ENCODE measurements at places on chromosomes 4 and X.

GRCh38 chrX:110966839-110967238, 129.2 kb upstream of the PAK3 start:
- DNase-seq, result no peak

DNA sequence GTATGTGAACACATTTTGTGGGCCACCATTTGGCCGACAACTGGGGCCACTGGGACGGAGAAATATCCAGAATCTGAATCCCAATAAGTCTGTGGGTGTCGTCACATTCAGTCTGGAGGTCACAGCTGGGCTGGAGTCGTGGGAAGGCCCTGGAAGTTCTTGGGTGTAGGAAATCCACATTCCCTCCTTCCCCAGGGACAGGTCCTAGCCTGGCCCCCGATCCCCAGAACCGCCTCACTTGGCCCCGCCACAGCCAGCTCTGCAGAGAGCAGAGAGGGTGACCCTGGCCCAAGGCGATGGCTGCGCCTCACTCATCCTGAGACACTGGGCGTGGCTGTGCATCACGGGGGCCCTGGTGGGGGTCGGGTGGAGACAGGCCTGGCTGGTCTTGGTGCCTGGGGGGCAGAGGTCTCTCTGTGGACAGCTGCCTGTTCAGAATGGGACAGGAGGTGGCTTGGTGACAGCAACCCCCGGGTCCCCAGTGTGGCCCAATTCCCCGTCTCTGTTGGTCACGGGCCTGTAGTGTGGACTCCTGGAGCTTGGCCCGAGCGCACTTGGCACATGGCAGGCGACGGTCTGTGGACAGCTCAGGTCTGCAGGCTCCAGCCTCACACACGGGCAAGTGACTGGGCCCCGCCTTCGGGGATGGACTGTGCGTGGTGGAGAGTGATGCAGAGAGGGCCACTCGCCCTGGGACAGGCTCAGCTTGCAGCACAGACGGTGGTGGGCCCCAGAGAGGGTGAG, 16.4 kb downstream of the DOK7 start:
- no peak for DNase-seq

DNA sequence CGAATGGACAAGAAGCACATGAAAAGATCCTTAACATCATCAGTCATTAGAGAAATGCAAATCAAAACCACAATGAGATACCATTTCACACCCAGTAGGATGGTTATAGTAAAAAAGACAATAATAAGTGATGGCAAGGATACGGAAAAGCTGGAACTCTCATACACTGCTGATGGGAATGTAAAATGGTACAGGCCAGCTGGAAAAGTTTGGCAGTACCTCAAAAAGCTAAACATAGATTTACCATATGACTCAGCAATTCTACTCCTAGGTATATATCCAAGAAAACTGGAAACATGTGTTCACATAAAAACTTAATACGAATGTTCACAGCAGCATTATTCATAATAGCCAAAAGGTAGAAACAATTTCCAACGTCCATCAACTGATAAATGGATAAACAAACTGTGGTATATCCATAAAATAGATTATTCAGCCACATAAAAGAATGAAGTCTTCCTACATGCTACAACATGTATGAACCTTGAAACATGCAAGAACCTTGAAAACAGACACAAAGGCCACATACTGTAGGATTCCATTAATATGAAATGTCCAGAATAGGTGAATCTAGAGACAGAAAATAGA, 11.9 kb downstream of the RPS6KA3 start:
- DNase-seq, result no peak

GRCh38 chrX:149858592-149858991, 22.4 kb upstream of the MAGEA8 start:
- no peak for DNase-seq

DNA sequence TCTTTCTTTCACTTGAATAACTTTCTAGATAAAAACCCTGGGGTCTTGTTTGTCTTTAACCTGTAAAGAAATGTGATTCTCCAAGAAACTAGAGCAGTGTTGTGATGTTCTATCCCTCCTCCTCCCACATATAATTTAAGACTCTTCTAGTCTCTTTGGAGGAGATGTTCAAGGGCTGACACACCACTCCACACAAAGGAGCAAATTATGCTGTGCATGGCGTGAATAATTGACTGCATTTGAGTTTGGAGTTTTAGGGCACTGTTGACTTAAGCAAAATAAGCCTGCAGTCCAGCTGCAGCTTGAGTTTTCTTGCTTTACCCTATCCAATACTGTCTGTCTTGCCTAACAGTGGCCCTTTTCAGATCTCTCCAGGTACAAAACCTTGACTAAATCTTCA, 119.7 kb downstream of the CHRDL1 start:
- no peak for DNase-seq

DNA sequence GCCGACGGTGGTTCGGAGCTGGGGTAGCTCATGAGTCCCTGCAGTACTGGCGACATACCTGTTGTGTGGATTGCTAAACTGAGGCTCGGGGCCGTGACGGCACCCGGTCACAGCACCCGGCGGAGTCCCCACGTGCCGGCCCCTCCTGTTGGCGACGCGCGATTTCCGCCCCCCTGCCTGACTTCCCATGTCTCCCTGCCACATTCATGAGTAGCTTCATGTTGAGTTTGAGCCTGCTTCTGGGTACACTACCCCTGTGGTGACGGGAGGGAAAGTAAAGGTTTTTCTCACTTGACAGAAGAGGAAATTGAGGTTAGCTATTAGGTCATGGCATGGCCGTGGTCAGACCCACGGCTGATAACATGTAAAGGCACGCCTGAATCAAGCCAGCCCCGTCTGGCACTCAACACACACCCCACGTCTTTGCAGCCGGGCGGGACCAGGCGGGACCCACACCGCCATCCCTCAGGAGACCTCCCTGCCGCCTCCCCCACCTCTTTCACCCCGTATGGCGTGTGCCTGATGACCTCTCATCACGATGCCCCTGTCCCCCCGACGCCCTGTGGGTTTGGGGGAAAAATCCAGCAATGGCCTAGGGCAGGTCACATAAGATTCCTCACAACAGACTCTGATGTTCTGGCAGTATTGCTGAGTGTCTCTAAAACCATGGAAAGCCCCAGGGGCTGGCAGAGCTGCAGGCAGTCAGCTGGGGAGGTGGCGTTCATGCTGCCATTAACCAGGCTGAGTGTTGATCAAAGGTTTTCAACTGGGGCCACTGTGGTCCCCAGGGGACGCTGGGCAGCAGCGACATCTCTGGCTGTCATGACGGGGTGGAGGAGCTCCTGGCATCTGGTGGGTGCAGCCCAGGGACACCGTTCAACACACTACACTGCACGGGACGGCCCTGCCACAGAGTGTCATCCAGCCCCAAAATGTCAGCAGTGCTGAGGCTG, 29.2 kb downstream of the P2RY8 start:
- no peak for DNase-seq

GRCh38 chr4:125836597-125837195, 521.9 kb downstream of the FAT4 start:
- no peak for DNase-seq

- no peak for DNase-seq
Observed at GRCh38 chr4:84750960-84751283, 168.0 kb downstream of the CDS1 start.

DNA sequence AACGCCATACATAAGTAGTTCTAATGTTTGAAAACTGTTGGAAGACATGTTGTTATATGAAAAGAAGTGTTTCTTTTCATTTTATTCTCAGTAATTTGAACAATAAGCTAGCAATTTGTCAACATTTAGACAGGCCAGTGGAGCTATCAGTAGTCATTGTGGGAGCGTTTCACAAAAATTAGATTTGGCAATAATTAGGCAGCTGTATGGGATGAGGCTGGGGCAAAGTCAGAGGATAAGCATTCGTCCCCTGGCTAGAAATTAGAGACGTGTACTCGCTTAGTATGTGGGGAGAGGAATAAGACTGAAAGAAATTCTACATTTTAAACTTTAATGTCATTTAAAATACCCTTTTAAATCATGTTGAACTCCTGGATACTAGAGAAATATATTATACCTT, 70.6 kb downstream of the TMEM144 start:
- no peak for DNase-seq

DNA sequence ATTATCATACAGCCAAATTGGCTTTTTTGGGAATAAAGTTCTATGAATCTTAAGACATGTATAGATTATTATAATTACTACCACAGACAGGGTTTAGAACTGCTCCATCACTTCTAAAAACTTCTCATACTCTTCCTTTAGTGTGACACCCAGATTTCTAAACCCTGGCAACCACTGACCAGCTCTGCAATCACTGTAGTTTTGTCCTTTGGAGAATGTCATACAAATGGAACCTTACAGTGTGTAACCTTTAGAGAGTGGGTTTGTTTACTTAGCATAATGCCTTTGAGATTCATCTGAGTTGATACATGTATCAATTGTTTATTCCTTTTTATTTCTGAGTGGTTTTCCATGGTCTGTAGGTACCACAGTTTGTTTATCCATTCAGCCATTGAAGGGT, 95.0 kb downstream of the TMEM164 start:
- DNase-seq, result no peak

DNA sequence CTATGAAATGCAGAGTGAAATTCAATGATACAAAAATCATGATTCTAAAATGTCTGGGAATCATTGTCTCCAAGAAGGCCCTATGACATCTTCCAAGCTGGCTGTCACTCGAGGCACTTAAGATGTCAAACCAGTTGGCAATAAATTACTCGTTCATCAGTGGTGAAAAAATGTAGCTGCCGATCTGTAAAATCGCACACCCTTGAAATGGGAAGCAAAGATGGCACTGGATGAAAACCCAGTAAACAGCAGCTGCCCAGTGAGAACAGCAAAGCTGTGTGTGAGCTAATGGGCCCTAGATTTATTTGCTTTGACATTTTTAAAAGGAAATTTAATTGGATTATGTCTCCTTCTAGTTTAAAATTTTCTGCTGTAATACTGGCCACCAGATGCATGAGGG, 181.9 kb upstream of the NDP start:
- no peak for DNase-seq

DNA sequence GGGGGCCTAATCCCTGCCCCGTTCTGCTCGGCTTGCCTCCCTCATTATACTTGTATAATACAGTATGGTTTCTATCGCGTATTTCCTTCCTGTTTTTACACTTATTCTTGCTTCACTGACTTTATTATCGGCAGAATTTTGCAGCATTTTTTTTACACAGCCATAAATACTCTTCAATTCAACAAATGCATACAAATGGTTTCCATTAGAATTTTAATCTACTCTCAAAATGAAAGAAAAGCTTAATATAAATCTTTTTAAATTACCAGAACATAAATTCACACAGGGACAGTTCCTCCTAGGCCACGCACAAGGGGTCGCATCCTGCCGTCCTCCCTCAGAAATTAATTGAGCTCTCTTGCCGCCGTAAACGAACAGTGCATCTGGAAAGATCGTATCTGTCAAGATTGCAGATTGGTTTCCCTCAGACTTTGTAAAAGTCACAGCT, 42.9 kb downstream of the DCTD start:
- DNase-seq, result no peak

GRCh38 chr4:78865451-78865850, 73.8 kb downstream of the PAQR3 start:
- no peak for DNase-seq

DNA sequence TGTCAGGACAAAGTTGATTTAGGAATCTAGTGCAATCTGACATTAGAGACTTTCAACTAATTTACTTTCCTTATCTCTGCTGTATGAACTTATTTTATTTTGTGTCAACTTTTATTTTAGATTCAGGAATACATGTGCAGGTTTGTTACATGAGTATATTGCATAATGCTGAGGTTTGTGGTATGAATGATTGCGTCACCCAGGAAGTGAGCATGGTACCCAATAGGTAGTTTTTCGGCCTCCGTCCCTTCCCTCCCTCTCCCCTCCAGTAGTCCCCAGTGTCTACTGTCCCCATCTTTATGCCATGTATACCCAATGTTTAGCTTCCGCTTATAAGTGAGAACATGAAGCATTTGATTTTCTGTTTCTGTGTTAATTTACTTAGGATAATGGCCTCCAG, 68.7 kb upstream of the TEX13D start:
- DNase-seq, result no peak

GRCh38 chr4:65624651-65625050, 45.6 kb downstream of the EPHA5 start:
- DNase-seq, result no peak

DNA sequence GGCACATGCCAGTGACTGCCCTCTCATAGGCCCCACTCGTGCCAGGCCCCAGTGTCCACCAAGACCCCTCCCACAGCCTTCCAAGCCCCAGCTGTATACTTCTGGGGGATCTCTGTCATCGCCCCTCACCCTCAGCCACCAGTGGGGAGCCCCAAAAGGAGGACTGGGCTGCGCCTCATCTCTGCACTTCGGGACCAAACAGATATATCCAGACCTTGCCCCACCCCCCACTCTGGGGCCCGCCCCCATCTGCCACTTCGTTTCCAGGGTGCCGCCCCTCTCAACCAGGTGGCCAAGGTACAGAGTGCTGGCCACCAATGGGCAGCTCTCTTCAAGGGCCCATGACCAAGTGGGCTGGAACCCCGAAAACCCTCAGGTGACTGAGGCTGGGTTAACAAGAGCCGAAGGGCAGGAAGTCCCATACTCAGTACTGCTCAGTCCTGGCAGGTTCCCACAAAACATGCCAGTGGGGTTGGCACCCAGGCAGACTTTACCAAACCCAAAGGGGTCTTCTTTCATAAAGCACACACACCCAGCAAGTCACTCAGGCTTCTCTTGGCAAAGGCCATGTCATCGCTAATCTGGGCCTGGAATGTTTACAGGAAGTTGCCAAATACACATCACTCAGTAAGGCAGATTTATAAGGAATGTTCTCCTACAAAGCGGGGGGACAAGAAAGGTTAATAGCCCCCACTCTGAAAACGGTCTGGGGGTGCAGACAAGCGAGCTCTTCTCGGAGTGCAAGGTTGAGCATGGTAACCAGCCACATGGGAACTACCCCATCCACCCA, 4.4 kb downstream of the ZFYVE28 start:
- no peak for DNase-seq

GRCh38 chrX:16528620-16529019, 121.3 kb upstream of the S100G start:
- peak; percentile 7 for DNase-seq

DNA sequence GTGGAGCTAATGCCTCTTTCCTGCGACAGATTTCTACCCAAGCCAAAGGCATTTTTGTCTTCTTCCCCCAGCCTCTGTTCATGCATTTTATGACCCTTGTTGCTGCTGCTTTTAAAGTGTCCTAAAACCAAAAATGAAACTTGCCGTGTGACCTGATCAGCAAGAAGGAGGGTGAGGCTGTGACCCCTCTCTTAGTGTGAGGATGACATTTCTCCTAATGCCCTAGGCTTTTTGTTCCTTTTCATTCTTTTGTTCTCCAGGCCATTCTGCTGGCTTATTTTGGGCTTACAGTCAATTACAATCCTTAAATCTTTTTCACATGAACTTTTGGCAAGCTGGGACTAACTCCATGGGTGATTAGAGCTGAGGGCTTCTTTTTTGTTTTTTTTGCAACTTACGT, 34.4 kb downstream of the PTTG2 start:
- no peak for DNase-seq

DNA sequence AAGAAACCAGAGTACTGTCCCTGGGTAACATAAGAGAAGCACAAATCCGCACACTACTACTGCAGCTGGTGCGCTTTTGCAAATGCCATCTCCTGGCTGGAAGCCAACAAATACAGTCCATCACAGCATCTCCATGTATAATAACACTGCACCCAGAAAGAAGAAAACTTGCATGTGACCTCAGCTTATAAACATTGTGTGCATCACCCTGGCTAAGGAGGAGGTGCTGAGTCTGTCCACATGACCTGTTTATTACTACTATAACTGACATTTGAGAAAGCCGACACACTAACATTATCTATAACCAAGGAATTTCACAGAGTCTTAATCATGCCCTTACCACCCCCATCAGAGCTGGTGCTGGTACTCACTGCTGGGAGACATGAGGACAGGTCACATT, 516.8 kb downstream of the CFAP47 start:
- no peak for DNase-seq
